ENCODE measurements at places on chromosomes 1 and 21. TPM values are rescaled to one million over a fixed set of nuclear protein-coding genes. Genes with fewer than 3 reads are reported as not detected.

DNA sequence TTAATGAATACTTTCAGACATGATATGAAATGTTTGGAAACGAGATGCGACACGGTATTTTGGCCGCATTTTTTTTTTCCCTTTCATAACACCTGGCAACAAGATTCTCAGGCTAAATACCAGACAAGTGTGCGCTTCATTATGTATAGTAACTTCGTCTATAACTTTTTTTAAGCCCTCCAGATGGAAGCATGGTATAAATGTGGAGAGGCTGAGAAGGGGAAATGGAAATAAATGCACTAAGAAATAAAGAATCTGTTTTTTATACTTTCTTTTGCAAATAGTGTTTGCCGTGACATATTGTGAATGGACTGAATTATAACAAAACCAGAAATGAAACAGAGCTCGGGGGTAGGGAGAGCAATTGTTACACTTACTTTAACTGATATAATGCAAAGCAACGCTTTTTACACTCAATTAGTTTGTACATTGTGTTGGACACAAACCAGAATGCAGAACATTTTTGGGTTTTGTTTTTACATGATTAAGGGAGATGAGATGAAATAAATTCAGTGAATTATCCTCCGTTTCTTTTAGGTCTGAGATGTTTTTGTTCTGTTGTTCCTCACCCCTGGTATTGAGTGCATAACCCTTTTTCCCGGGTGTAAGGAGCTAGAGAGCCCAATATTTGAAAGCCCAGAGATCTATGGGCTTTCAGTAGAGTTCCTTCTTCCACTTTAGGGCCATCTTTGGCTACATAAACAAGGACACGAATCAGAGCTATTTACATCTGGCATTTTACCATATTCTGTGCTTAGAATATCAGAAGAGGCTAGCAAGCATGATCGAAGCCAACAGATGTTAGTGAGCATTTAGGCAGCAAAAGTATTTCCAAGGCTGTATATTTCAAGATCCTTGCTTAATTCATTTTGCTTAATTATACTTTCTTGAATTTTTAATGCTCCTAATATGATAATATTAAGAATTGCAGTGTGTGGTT, 478.0 kb downstream of the CAMTA1 start:
- DNase-seq = no peak

NRAS gene
- total RNA-seq = 72.9 TPM

GRCh38 chr1:56797065-56797685, 22.0 kb downstream of the FYB2 start:
- no peak for DNase-seq

DNA sequence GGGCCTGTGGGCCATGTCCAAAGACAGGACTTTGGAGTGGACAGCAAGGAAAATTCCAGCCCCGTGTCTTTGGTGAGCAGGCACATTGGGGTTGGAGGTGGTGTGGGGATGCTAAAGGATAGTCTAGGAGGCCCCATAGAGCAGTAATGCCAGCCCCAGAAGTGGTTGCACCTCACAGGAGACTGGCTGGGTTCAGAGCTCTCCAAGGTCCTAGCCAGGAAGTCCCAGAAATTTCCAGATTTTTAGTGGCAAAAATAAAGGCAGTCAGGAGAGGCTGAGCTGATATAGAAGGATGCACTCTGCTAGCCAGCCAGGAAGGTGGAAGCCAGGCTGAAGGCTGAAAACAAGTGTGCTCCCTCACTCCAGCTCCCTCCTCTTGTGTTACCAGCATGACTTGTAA, 144.0 kb upstream of the KCND3 start:
- DNase-seq = no peak

- DNase-seq = no peak
These were observed 212.5 kb downstream of the TOMM20 start for GRCh38 chr1:234915924-234916675.

DNA sequence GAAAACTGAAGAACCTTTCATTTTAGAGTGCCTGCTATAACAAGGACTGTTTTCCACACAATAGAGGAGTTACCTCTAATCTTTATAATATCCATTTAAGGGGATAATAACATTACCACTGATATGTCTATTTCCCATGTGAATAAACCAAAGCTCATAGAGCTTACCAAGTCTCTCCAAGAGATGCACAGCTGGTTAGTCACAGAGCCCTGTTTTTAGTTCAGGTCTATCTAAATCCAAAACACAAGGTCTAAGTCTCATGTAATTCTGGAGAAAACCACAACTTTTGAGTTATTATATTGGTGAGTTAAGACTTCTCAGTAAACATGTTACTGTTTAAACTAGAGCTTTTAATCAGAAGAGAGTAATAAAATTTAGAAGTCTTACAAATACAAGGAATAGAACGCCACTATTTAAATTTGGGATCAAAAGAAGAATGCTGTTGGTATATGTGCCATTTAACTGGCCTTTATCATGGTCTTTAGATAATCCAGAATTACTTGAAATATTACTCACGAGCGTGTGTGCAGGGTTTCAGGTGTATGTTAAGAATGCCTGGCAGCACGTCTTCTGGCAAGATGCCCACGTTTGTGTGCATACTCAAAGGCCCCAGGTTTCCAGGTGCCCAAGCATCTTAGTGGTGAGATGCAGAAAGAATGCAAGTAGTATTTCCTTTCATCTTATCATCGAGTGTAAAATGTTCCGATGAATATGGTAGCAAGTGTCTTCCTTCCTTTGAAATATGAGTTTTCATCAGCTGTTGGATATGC, 190.6 kb downstream of the FMN2 start:
- DNase-seq = no peak

DNA sequence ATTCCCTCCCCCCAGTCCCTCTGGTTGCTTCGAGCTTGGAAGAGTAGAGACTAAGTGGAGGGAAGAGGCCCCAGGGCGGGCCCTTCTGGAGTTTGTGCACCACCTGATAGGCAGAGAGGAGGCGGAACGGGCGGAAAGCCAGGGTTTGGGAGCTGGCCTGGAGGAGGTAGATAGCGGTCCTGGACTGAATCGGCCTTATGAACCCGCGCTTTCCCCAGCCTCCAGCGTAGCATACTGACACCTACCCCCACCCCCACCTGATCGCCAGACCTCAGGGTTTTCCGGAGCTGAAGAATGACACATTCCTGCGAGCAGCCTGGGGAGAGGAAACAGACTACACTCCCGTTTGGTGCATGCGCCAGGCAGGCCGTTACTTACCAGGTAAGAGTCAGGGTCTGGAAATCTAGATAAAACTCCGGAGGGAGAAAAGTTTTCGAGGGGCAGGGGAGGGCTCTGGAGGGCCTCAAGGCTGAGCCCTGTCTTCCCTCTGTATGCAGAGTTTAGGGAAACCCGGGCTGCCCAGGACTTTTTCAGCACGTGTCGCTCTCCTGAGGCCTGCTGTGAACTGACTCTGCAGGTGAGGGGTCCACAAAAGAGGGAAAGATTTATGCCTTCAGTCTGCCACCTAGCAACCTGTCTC, 705 bp downstream of the UROD start:
- DNase-seq = peak; percentile 58

GRCh38 chr1:15703562-15703961, 19.4 kb downstream of the PLEKHM2 start:
- no peak for DNase-seq

BMP8B gene
- 0.42 TPM for total RNA-seq

DNA sequence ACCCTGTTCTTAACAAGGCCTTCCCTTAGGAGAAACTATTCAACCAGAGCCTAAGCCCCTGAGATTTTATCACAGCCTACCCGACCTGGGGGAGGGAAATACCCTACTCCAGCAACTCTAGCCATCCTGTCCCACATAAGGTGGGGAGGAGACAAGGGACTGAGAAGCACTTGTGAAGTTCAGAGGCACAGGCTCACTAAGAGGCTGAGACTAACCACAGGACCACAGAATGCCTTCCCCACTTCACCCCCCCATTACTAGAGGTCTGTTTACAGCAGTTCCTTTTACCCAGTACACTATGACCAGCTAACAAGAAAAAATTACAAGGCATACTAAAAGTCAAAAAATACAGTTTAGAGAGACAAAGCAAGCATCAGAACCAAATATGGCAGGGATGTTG, 86.8 kb downstream of the TEX35 start:
- DNase-seq = no peak

GRCh38 chr21:33980276-33980916, 64.8 kb upstream of the ATP5PO start:
- no peak for DNase-seq

GRCh38 chr1:212162635-212163034, 122.6 kb upstream of the PPP2R5A start:
- DNase-seq = no peak

GRCh38 chr21:31688603-31689368, 29.3 kb downstream of the SOD1 start:
- DNase-seq = no peak

OR14K1 gene
- total RNA-seq = not detected

GRCh38 chr1:180291004-180291403, 60.9 kb downstream of the LHX4 start:
- DNase-seq = no peak

KIFAP3 gene
- 3.8 TPM for total RNA-seq

SPRR4 gene
- total RNA-seq = not detected
